ENCODE measurements at places on chromosomes 12 and 14.
A peak's percentile ranks its signal among the peaks of the same experiment; 100 is the strongest.

- DNase-seq = no peak
Measured at GRCh38 chr14:20848955-20849570, 42.1 kb upstream of the RNASE3 start.

DNA sequence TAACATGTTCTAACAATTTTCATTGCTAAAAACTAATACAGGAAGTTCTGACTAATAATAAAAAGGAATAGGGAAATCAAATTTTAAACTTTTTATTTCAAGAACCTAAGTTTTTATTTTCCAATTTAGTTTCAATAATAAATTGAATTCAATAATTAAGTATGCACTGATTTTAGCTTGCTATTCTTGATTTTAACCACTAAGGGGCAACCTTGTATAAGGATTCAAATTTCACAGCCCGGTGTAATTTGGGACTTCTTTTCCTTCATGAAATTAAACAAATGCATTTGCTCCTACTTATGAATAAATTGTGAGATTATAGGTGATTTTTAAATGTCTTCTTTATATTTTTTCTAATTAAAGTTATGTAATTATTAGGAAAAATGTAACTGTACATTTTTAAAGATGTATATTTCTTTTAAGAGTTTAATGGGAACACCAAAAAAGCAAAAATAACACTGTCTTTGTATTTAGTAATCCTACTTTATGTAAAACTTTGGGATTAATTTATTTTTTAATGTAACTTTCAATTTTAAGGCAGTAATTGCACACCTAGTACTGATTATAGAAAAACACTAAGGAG, 241.4 kb upstream of the PDZRN4 start:
- no peak for DNase-seq

DNA sequence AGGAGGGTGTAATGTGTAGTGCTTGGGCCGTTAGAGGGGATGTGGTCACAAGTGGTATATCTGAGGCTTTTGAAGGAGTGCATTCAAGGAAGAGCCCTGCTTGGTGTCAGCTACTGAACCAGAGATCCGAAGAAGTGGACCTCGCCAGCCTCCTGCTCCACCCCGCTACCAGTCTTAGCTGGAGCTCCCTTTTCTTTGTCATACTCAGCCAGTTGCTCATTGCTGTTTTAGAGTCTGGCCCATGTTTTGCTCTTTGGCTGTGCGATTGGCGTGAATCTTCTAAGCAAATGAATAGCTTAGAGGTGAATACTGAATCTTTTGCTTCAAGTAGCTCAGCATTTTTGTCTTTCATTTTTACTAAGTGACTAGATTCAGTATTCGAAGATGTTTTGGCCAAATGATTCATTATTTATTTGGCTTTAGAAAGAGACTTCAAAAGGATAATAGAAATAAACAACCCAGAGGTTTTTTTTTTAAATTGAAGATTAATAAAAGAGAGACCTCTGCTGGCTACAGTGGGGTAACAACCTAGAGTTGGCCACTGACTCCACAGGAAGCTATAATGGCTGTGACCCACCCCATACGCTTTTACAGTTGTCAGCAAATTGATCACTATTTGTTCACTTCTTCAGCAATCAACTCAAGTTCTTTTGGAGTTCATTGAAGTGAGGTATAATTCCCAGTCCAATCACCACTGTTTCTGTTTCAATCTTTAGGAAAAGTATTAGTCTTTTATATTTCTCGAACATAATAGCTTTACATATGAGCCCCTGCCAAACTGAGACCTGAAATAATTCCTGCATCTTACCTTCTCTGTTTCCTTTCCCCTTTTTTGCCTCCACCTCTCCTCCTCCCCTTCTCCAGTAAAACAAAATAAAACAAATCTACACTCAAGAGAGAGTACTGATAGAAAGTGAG, 19.9 kb downstream of the CDKN1B start:
- DNase-seq = no peak

DNA sequence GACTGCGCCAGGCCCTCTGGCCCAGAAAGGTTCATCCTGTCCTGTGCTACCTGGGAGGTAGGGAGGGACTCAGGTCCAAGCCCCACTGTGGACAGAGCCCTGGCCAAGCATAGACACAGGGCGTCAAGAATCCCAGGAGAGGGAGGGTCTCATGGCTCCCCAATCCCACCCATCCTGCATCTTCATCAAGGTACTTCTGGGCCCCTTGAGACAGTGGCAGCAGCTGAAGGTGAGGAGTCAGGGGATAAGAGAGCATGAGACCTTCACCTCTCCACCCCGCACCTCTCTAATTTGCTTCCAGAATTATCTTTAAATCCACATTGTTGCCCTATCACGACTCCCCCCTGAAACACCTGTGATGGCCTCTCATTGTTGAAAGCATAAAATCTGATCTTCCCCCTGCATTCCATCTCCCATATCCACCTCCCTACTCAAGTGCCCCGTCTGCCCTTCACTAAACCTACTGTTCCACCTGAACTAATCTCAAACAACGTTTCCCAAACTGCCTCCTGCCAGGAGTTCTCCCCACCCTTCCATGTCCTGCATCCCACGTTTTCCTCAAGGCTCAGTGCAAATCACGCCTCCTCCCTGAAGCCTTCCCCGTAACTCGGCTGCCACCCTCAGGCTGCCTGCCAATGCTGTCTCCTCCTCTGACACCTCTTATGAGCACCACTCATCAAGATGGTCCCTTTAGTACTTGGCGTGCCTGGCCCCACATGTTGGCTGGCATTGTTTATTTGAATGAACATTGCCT, 27.1 kb downstream of the KRT18 start:
- peak; percentile 17 for DNase-seq

All from brain microvascular endothelial cell (primary cell).